ENCODE measurements at places on chromosomes 2 and 18.

DNA sequence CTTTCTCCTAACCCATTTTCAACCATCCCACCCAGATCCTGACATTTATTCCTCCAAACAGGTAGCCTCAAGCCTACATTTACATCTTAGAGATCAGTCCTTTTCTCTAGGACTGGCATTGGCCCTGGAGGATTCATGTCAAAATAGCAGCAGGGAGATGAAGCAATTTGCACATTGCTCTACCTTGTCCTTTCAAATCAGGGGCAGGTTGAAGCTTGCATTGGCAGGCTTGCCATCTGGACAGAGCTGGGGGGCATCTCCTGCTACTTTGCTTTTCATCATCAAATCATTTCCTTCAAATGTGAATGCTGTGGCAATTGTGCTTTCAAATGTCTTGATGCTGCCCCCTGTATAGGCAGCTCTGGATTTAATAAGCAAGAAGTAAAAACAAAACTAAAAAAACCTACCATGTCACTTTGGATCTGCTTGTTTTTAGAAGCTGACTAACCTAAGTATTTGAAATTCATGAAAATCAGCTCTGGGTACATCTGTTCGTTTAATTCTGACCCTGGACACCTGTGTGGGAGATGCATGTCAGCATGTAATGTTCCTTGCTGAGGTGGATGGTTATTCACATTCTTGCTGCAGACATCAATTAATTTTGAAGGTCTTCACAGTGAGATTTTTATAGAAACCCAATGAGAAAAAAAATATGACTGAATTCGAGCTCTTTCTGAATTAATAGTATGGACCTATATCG lies 47.9 kb downstream of the KIF5C start:
- no peak for DNase-seq

DNA sequence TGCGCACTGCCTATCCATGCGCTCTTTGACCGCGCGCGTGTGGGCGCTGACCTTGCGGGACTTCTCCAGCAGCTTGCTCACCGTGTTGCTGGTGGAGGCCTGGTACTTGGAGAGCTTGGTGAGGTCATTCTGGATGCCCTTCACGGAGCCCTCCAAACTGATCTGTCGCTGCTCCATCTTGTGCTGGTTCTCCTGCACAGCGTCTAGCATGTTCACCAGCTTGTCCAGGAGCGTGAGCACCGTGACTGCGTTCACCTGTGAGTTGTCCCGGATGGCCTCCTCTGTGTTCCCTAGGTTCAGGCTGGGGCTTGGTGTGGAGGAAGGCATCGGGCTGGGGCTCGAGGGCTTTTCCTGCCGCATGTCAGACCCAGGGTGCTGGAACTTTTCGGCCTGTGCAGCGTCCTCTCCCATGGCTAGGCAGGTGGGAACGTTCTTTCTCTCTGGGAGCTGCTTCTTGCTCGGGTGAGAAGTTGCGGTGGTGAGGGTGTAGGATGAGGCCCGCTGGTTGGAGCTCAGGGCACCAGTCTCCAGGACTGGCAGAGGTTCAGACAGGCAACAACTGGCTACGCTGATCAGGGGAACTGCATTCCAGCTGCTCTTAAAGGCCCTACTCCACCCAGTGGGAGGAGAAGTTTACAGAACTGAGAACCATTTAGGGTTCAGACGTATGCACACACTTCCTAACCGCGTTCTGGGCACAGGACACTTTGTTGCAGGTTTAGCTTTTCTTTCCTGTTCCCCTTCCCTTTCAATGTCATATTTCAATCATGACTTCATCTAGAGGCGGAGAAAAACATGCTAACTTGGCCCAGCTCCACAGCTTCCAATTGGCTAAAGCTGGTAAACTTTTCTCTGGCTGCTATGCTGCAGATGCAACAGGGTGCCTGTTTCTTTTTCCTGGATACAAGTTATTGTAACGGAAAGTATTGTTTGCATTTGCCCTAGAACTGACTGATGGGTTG lies at the start of gene CAVIN2:
CAVIN2 (minus strand) TSS at position 574 of the 962 bp plus-strand sequence; CDS start at position 411, 163 bp downstream.
- DNase-seq: no peak

GRCh38 chr2:31031132-31031706 lies 107.0 kb downstream of the GALNT14 start:
- no peak for DNase-seq

- no peak for DNase-seq
Observed at GRCh38 chr2:95019572-95019971, 5.9 kb upstream of the MAL start.

DNA sequence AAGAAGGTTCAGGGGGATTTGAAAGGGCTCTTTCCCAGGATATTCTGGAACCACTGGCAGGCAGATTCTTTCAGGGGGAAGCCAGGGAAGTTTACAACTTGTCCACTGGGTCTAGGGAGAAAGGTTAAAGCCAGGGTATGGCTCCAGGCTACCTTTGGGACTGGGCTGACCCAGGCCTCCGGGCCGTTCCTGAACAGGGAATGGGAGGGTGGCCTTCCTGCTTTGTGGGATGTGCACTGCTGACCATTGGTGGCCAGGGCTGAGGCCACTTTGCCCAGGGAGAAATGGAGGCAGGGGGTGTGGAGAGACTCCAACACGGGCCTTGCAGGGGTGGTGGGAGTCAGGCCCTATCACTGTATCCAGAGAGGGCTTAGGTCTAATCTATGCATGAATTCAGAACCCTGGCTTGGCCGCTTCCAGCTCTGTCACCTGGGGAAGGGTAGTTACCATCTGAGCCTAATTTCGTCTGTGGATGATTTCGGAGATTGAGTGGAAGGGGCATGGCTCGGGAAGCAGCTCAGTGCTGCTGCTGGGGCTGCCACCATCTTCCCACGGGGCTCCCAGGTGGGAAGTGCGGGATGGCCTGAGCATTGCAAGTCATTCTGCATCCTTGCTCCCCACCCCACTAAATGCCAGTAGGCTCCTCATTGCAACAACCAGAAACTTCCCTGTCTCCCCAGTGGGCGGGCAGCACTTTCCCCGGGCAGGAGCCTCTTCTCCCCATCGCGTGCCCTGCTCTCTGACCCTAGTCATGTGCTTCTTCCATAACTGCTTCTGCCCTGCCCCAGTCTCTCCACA lies 57.1 kb upstream of the OTOF start:
- no peak for DNase-seq

GRCh38 chr2:168210895-168211570 lies 36.4 kb downstream of the STK39 start:
- no peak for DNase-seq

DNA sequence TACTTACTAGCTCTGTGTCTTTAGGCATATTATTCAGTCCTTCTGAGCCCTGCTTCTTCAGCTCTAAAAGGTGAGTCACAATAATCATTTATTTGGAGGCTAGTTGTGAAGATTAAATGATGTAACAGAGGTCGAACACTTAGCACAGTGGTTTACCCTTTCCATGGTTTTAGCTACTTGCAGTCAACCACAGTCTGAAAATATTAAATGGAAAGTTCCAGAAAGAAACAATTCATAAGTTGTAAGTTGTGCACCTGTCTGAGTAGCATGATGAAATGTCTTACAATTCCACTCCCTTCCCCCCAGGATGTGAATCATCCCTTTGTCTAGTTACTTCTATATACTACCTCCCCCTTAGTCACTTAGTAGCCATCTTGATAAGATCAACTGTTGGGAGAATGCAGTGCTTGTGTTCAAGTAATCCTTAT lies 217.6 kb upstream of the THUMPD2 start:
- no peak for DNase-seq

DNA sequence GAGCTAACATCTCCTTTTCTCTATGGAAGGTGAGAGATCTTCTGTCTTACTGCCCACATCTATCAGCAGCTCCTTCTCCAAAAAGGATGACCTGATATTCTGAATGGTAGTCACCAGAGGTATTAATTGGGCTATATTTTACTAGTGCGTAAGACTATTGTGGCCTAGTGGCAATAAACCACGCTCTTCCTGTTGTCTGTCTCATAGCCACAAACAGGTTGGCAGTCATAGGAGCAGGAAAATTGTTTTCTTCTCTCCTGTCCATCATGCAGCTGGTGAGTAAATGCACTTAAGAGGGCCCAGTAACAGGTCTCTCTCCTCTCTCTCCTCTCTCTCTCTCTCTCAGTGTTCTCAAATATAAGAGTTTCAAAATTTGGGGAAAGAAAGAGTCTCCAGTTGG lies 856.8 kb upstream of the ACVR2A start:
- DNase-seq: no peak

DNA sequence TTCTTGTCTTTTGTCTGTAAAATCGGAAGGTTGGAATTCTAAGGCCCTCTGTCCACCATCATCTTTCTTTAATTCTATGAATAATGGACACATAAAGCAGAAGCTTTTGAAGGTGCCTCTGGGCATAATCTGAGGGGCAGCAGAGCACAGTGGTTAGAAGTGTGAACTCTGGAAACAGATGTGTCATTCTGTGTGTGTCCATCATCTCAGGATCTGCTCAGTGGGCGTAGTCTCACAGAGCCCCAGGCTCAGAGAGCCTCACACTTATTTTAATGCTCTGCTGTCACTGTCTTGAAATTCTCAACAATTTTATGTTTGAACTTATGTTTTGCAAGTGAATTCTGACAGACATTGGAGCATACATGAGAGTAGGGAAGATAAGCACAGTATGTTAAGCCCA lies 31.0 kb upstream of the CCDC93 start:
- no peak for DNase-seq

DNA sequence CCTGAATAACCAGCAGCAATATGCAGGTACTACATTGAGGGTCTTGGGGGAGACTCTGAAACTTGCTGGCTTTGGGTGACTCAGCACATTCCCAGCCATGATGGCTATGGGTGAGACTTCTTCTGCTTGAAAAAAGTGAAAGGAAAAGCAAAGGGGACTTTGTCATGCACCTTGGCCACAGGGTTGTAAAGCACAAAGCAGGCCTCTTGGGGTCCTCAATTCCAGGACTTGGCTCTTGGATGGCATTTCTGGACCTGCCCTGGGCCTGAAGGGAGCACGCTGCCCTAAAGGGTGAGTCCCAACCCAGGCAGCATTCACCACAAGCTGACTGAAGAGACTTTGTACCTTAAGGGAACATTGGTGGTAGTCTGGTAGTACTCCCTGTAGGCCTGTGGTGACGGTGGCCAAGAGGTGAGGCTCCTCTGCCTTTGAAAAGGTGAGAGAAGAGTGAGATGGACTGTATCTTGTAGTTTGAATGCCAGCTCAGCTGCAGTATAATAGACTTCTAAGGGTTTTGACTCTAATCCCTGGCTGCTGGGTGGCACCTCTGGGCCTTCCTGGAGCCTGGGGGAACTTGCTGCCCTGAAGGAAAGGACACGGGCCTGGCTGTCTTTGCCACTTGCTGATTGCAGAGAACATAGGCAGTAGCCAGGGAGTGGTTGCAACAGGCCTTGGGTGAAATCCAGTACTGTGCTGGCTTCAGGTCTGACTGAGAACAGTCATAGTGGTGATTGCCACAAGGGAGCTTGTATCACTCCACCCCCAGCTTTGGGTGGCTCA lies 36.5 kb upstream of the CYTIP start:
- no peak for DNase-seq
